ENCODE measurements at places on chromosomes 16 and 17.

DNA sequence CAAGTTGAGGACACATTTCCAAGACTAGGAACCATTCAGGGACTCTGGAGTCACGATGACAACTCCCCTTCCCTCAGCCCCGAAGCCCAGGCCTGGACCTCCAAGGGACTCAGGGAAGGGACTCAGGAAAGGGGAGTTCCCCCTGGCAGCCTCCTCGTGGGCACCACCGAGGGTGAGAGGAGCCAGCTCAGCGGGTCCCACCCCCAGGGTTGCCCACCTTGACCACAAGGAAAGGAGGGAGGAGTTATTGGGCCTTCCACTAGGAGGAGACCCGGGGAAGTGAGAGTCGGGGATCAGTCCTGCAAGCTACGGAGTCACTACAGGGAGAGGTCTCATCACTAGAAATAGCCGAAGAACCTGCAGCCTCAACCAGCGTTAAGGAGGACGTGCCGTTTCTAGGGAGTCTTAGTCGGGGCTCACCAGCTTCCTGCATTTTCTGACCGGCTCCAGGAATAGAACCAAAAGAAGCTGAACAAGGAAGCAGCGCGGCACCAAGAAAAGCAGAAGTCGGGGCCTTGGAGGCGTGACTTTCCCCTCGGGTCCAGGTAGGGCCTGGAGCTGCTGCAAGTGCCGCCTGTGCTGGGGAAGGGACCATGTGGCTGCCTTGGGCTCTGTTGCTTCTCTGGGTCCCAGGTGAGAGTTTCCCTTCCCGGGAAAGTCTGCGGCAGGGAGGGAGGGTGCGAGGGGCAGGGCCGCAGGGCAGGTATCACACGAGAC lies at the start of gene CD300A:
TSS of gene CD300A (plus strand) at position 524 of the 717 bp plus-strand sequence. CDS start at position 594, 70 bp downstream.
- peak; percentile 23 for DNase-seq

- DNase-seq = no peak
Measured at GRCh38 chr16:24755201-24755874, 25.9 kb downstream of the TNRC6A start.

- DNase-seq = no peak
Measured at GRCh38 chr16:86062271-86062965, 163.5 kb downstream of the IRF8 start.

GRCh38 chr17:9389111-9389527 lies 186.5 kb downstream of the STX8 start:
- DNase-seq = peak; percentile 7

GRCh38 chr16:87227296-87227951 lies 89.8 kb downstream of the C16orf95 start:
- no peak for DNase-seq

GRCh38 chr17:4986403-4986802 lies 1.1 kb downstream of the CAMTA2 start:
- DNase-seq = no peak

- no peak for DNase-seq
Measured at GRCh38 chr16:74769586-74770190, 4.9 kb downstream of the FA2H start.

- DNase-seq = peak; percentile 65
Measured at GRCh38 chr17:44221084-44221861, 1.8 kb upstream of the UBTF start.

- no peak for DNase-seq
Measured at GRCh38 chr16:19994466-19995170, 79.1 kb downstream of the GPR139 start.

GRCh38 chr16:55333684-55334083 lies 9.7 kb downstream of the IRX6 start:
- DNase-seq = no peak

DNA sequence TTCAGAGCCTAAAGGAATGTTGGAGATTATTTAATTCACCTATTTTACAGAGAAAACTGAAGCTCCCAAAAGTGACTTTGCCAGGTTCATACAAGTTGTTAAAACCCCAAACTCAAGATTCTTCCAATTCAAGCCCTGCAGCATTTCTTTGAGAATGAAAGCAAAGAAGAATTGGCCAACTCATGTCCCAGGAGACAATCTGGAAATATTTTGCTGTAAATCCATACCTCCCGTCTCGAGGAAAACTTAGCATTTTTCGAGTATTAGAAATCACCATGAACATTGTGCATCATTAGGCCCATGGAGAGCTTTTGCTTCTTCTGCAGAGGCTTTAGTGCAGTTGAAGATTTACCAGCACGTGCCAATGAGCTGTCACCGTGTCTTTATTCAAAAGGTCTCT lies 176.4 kb upstream of the KCNJ16 start:
- DNase-seq = no peak

- DNase-seq = no peak
Measured at GRCh38 chr16:9333469-9333868, 242.0 kb downstream of the HAPSTR1 start.

DNA sequence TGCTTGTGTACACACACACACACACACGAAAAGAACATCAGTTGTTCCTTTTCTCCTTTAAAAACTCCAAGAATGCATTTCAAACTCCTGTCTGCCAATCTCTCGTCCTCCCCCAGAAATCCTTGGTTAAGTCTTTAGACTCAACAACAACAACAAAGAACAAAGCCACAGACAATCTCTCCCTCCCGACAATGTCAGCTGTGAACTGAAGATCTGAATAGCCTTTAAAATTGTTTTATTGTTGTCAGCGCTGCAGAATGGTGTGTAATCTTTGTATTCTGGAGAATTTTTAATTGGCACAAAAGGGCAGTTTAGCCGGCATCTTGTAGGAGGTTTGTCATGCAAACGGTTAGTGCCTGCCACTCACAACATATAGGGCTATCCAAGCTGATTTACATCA lies 219.5 kb downstream of the MSI2 start:
- no peak for DNase-seq

- no peak for DNase-seq
Measured at GRCh38 chr16:57669476-57670162, 1.5 kb downstream of the ADGRG3 start.

DNA sequence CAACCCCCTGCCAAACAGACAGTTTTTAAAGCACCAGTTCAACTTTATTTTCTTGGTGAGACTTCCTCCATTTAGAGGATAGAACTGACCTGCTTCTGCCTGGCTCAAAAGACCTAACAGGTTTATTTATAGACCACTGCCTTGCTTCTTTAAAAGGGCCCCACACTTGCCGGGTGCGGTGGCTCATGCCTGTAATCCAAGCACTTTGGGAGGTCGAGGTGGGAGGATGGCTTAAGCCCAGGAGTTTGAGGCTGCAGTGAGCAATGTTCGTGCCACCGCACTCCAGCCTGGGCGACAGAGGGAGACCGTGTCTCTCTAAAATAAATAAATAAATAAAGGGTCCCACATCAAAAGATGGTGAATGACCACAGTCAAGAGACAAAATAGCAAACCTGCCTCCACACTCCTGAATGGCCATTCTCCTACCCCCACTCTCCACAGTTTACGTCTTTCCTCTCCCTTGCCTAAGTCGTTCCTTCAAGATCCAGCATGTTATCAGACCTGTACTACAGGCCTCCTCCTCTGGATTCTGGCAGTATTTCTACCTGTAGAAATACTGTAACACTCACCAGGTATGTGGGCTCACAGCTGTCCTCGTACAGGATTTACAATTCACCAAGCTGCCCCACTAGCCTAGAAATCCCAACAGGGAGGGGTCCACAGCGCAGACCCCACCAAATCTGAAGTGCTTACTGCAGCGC lies 95.6 kb downstream of the SMG6 start:
- DNase-seq = no peak

DNA sequence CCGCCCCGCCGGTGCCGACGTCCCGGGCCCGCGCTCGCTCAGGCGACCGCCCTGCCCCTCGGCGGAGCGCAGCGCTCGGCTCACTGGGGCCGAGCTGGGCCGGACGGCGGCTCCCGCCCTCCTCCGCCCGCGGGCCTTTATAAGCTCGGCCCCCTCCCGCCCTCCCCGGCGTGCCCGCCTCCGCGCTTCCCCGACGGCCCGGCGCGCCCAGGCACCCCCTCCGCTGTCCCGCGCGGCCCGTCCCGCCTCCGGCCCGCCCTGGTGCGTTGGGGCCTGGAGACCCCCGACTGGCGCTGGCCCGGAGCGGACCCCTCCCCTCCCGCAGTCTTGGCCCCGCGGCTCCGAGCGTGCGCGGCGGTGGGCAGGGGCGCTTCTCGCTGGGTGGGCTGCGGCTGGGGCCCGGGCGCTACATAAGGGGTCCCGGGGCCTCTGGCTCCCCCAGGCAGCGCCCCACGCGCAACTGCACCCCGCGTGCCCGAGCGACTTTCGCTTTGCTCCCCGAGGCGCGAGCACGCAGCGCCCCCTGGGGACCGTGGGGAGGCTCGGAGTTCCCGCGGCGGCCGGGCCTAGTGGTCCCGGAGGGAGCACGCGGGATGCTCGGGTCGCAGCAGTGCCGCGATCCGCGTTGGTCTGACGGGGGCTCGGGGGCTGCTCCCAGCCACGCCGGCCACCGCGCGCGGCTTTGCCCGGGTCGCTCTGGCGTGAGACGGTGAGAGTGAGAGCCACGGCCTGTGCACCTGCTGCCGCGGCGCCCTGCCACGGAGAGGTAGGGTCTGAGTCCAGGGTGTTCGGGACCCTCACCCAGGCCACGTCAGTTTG lies at the start of gene PIEZO1:
TSS of gene PIEZO1 (minus strand) at position 115 of the 819 bp plus-strand sequence. CDS start 256 bp downstream, outside the sequence.
- DNase-seq = peak; percentile 89

- no peak for DNase-seq
Measured at GRCh38 chr17:17966399-17966798, 5.8 kb downstream of the TOM1L2 start.

GRCh38 chr17:81137248-81137647 lies 28.1 kb upstream of the PVALEF start:
- no peak for DNase-seq

- no peak for DNase-seq
Measured at GRCh38 chr17:70775679-70776078, 606.3 kb downstream of the KCNJ2 start.

- DNase-seq = no peak
Measured at GRCh38 chr16:47958726-47959125, 197.1 kb downstream of the ABCC12 start.

GRCh38 chr17:72984145-72984925 lies 108.2 kb downstream of the SLC39A11 start:
- no peak for DNase-seq

DNA sequence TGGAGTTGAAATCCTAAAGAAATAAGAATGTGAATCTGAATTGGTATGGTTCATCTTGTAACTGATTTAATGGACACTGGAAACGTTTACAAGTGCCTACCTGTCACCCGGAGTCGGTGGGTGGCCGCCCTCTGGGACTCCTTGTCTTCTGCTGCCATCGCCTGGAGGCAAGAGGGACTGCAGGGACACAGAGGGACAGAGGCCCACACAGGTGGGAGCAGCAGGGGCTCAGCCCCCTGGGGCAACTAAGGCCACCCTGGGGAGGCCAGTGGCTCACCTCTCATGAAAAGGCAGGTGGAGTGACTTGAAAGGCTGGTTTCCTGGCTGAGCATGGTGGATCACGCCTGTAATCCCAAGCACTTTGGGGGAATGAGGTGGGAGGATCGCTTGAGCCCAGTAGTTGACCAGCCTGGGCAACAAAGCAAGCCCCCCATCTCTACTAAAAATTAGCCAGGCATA lies 23.2 kb downstream of the TMEM92 start:
- peak; percentile 84 for DNase-seq

DNA sequence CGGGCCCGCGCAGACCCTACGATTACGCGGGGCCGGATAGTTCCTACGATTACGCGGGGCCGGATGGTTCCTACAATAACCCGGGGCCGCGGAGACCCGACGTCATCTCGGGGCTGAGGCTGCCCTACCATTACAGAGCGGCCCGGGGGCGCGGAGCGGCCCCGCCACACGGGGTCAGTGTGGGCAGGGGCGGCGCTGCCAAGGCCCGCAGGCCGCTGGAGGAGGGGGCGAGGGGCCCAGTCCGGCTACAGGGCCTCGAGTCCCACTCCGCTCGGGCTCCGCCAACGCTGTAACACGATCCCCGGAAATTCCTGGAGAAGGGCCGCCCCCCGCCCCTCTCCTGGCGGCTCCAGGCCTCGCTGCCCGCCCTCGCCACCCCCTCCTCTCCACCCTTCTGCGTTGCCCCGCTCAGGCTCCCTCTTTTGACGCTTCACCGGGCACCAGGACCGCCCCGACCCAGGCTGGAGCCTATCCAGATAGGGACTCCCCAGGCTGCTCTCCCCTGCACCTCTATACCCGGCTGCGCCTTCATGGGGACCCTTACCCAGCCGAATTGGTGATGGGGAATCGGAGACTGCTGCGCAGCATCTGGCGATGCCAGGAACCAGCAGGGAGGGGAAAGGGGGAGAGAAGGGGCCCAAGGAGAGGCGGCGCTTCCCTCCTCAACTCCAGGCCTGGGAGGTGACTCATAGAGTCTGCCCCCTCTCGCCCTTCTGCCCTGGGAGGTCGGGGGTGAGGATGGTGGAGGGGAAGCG lies at the start of gene RAB34:
TSS of gene RAB34 (minus strand) at position 291 of the 755 bp plus-strand sequence. CDS start 602 bp downstream, outside the sequence.
- no peak for DNase-seq

- DNase-seq = no peak
Measured at GRCh38 chr16:52618753-52619497, 72.0 kb upstream of the TOX3 start.

DNA sequence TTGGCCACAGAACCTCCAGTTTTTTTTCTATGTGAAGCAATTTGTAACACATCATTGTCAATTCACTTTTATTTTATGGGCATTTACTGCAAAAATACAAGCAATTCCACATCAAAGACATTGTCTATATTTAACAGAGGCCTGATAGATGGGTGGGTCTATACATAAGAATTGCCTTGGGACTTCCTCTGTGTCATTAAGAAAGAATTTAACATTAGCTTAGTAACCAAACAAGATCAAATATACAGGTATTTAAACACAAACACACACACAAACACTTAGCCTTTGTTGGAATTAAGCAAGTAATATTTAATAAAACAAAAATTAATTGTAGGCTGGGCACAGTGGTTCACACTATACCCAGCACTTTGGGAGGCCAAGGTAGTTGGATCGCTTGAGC lies 4.3 kb upstream of the PITPNC1 start:
- no peak for DNase-seq

DNA sequence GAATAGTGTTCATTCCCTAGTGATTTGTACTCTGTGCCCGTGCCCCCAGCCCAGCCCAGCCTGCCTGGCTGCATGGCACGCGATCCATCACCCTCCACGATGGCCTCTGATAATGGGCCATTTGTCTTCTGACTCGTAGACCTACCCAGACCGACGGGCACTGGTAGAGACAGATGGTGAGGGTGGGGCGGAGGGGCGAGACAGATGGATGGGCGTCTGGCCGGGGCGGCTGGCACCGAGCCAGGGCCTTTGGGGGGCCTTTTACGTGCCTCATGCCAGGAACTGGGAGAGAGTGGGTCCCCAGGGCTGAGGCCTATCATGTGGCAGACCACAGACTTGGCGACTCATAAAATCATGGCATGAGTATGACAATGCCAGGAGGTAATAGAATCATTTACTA lies 25.4 kb downstream of the CRHR1 start:
- no peak for DNase-seq
